CD4-positive, alpha-beta T cell treated with Interferon alpha-2 for 1 hour (primary cell): ENCODE measurements at places on chromosomes 11 and 22.

GRCh38 chr22:20618488-20618887 is 111.1 kb downstream of the MED15 start:
- no peak for DNase-seq

DNA sequence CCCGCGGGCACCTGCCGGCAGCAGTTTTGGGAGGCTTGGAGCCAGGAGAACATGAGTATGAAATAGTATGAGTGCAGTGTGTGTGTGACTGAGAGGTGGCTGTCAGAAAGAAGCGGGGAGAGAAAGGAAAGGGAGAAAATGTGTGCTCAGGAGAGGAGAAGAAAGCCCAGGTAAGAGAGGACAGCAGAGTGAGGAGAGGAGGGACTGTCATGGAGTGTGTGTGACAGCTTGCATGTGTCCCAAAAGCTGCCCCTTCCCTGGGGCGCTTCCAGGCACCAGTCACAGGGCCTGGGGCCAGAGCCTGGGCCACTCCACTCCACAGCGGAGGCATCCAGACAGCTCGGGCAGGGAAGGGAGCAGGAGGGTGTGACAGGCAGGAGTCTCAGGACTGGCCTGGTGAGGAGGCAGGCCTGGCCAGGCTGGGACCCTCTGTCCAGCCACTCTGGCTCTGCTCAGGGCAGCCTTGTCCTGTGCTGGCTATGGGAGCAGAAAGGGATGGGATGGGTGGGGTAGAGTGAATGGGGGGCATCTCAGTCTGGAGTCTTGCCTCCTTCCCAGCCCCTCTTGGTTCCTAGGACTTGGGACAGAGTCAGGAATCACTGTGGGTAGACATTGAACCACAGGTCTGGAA is 949 bp downstream of the MMP11 start:
- no peak for DNase-seq

- DNase-seq, result peak; percentile 82
These were observed 13.3 kb upstream of the PPP6R3 start for GRCh38 chr11:68447015-68447801.

- no peak for DNase-seq
These were observed 31.2 kb downstream of the FLI1 start for GRCh38 chr11:128724891-128725611.

DNA sequence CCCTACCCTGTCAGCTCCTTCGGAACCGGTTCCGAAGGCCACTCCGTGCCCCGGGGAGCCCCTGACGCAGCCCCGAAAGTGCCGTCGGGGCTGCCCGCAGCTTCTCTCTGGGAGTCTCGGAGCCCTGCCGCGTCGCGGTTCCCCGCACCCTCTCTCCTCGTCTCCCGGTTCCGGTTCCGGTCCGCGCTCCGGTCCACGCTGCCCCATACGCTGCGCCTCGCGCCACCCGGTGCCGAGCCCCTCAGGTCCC is 618 bp downstream of the MTA2 start:
- DNase-seq, result peak; percentile 58

- no peak for DNase-seq
These were observed 3.7 kb downstream of the FGF4 start for GRCh38 chr11:69771466-69771865.

- no peak for DNase-seq
These were observed 28.3 kb upstream of the UPB1 start for GRCh38 chr22:24466716-24467328.

DNA sequence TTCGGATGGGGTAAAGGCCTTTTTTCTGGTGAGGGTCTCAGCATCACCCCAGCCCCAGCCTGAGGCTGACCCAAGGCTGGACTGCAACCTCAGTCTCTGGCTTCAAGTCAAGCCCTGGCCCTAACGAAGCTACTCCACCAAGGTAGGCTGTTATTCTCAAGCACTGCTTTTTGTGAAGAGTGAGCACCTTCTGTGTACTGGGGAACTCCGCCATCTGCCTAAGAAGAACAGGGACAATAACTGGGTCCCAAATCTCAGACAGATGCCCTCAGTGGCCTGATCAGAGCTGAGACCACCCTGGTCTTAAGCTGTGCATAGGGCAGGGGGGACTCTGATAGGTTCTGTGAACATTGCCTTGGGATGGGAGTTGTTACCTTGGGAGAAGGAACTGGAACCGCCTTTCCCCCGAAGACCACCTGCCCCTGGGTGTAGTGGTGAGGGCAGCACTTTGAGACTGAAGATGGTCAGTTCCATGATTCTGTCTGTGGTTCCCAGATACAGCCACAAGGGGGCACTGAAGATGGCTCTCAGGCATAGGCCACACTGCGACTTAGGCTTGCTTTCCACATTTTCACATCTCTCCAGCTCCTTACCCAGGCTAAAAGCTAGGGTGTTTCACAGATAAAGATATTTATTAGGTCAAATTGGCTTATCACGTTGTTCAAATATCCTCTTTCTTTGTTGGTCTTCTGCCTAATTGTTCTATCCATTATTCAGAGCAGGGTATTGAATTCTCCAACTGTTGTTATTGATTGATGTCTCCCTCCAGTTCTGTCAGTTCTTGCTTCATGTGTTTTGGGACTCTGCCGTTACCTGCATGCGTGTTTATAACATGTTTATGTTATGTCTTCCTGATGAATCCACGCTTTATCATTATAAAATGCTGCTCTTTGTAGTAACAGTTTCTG is 11.8 kb upstream of the UVRAG start:
- peak; percentile 77 for DNase-seq

- no peak for DNase-seq
These were observed 32.9 kb downstream of the MEI1 start for GRCh38 chr22:41732096-41732772.
